ENCODE measurements at places on chromosomes 7 and 10.

- no peak for DNase-seq
These were observed 39.5 kb downstream of the CRHR2 start for GRCh38 chr7:30642789-30643188.

DNA sequence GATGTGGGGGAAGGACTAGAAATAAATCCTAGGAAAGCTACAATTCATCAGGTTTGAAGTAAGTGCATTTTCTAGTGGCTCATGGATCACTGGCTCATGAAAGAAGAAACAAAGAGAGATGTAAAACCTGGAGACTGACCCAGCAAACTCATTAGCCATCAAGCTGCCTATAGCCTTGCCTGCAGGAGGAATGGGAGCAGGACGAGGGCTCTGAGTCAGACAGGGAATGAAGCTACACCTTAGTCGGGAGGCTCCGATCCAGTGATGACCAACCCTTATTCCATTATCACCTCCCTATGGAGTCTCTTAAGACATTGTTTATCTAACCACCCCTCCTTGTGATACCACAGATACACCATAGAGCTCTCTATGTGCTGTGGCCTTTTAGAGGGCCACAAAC lies 112.5 kb upstream of the WDR11 start:
- no peak for DNase-seq

DNA sequence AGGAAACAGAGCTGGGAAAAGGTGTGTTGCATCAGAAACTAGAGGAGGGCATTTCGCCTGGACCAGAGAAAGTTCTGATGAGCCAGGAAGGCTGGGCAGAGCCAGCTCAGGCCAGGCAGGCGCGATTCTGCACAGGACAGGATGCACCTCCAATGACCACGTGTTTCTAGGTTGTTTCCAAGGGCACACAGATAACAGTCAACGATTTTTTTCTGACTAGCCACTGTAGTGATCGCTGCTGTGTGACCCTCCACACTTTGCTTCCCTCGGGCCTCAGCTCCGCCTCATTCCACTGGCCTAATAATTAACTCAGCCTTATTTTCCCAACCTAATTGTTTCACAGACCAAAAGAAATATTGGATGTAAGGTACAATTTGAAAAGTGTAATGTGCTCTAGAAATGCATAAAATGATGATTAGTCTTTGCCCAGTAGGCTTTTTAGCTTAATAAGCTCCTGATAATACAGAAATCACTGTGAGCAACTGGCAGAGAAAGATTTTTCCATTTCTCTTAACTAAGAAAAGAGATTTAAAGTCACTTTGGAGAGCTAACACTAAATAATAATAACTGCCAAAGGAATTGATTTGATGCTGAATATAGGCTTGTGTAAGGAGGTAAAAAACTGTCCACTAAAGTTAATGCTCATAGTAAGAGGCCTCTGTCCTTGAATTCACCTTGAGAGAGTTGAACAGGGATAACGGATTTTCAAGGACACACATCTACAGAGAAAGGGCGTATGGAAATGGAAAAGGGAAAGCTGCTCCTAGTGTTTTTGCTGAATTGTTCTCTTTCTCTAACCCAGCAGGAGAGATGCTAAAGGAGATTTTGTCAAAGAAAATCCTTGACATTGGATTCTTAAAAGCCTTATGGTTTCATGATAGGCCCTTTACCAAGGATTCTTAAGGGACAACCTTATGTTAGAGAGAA lies 291.0 kb upstream of the C7orf33 start:
- no peak for DNase-seq

DNA sequence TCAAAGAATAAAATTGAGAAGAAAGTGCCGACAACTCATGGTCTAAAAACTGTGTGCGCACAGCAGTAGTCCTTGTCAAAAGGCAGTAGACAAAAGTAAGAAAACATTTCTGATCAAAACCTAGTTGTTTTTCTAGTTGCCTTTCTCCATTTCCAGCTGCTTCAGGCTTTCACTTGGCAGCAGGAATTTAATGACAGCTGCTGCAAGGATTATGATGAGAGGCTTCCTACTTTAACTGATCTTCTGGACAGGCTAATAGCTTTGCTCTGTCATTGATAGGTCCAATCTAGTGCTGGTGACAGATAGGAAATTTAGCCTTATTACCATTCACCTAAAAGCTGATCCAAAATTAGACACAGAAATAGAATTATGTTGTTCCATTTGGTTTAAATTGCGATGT lies 110.7 kb upstream of the SEMA3C start:
- no peak for DNase-seq

- DNase-seq: peak; percentile 98
These were observed at the start of gene ERCC6 for GRCh38 chr10:49538381-49539319. ERCC6 (minus strand) TSS chr10:49539121.

All from neural progenitor cell (in vitro differentiated cells).